Epithelial cell of proximal tubule (primary cell): ENCODE measurements at places on chromosomes 4 and X. TPM values are rescaled to one million over a fixed set of nuclear protein-coding genes. Genes with fewer than 3 reads are reported as not detected.

The GPRASP1 gene
- 0.29 and 0.98 TPM in 2 replicates for total RNA-seq

The CT45A2 gene
- total RNA-seq: not detected in 2 replicates

The RAP2C gene
- total RNA-seq: 16.4 and 19.6 TPM in 2 replicates

The KLB gene
- total RNA-seq: not detected in 2 replicates

The ARHGEF9 gene
- total RNA-seq: 9.3 and 13.4 TPM in 2 replicates

The UCHL1 gene
- total RNA-seq: 1,473 and 2,223 TPM in 2 replicates

The CCSER1 gene
- 0.65 TPM in 1 of 2 replicates, not detected in the other for total RNA-seq

The TMEM47 gene
- 8.2 and 11.9 TPM in 2 replicates for total RNA-seq

The MAGEA6 gene
- total RNA-seq: not detected in 2 replicates

The MAGEB17 gene
- 0.14 TPM in 1 of 2 replicates, not detected in the other for total RNA-seq

The MMRN1 gene
- total RNA-seq: not detected in 2 replicates

The PTTG2 gene
- not detected in 2 replicates for total RNA-seq

The RAB33A gene
- total RNA-seq: 0.63 TPM in 1 of 2 replicates, not detected in the other

The EDA2R gene
- 1.0 and 3.9 TPM in 2 replicates for total RNA-seq

The PRDM8 gene
- 0.51 and 3.7 TPM in 2 replicates for total RNA-seq

The LGI2 gene
- under 0.01 and 2.5 TPM in 2 replicates for total RNA-seq

The IGFBP7 gene
- 609 and 1,471 TPM in 2 replicates for total RNA-seq

The APBB2 gene
- 27.9 and 39.7 TPM in 2 replicates for total RNA-seq

The MCF2 gene
- 0.07 and 0.17 TPM in 2 replicates for total RNA-seq

The TLR1 gene
- 0.51 and 0.98 TPM in 2 replicates for total RNA-seq

The RGN gene
- total RNA-seq: 0.80 and 2.9 TPM in 2 replicates

GRCh38 chrX:19791562-19791961, 95.8 kb downstream of the SH3KBP1 start:
- no peak for DNase-seq

GRCh38 chrX:130746077-130746476, 156.9 kb downstream of the ENOX2 start:
- no peak for DNase-seq

DNA sequence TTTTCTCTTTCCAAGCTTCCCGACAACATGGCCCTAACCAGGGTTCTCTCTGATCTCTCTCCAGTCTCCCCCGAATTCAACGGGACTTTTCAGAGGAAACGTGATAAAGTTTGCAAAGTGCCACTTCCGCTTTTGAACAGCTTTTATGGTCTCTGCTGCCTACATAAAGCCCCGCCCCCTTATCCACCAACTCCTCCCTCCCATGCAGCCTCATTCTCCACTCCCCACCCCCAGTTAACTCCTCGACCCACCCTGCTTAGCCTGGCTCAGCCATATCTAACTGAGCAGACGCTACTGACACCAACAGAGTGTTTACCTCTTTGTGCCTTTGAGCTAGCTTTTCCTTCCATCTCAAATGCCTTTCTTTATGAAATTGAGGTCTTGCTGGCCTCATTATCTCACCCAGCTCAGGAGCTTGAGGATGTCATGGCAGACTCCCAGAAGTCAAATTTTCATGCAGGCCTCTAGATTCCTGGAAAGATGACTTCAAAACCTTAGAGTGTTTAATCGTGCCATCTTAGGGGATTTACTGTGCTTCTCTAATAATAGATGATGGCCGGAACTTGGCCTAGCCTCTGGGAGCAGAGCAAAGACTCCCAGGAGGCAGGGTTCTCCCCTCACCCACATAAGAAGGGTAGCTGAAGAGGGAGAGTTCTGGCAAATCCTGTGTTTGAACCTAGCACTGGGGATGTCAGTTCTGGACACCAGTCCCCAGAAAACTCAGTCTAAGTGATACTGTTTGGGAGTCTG, 606.0 kb downstream of the BCOR start:
- DNase-seq: no peak

GRCh38 chrX:11244636-11245035, 48.6 kb upstream of the AMELX start:
- no peak for DNase-seq

- DNase-seq: no peak
These were observed 119.4 kb downstream of the SMIM20 start for GRCh38 chr4:26033389-26033788.

DNA sequence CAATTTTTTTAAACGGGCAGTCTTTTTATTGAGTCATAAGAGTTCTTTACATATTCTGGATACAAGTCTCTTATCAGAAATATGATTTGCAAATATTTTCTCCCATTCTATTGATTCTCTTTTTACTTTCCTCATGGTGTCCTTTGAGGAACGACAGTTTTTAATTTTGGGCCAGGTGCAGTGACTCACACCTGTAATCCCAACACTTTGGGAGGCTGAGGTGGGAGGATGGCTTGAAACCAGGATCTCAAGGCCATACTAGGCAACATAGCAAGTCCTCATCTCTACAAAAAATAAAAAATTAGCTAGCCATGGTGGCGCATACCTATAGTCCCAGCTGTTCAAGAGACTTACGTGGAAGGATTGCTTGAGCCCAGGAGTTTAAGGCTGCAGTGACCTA, 66.1 kb upstream of the RGN start:
- DNase-seq: no peak

GRCh38 chr4:141339966-141340365, 119.3 kb downstream of the ZNF330 start:
- DNase-seq: no peak

DNA sequence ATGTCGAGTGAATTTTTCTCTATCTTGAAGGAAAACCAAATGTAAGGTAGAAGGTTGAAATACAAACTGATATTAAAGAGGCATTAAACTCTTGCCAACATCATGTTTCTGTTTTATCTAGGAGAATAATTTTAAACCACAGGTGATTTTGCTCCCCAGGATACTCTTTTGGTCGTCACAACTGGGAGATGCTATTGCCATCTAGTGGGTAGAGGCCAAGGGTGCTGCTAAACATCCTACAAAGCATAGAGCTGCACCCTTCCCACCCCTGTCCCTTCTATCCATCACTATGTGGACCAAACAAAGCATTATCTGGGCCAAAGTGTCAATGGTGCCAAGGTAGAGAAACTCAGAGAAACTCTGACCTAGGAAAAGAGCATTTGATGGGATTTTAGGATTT, 154.6 kb upstream of the MAGEB2 start:
- DNase-seq: no peak

- DNase-seq: no peak
These were observed 6.4 kb upstream of the COMMD8 start for GRCh38 chr4:47469951-47470350.

- no peak for DNase-seq
These were observed 10.1 kb downstream of the RBPJ start for GRCh38 chr4:26330946-26331345.

DNA sequence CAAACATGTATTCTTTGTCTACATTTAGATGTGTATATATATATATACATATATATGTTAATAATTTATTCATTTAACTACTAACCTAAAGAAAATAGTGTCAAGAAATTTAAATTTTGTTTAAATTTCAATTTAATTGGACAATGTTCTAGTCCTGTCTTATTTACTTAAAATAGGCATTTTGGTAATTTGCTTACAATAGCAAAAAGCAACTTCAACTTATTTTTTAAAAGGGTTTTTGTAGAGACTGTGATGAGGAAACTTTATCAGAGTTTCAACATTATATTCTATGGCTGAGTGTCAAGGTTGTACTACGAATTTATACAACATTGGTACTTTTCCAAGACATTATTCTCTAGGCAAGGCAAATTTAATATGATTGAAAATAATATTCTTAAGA, 212.0 kb upstream of the ARSJ start:
- no peak for DNase-seq

- DNase-seq: no peak
These were observed 921.3 kb downstream of the NLGN4X start for GRCh38 chrX:5307416-5307815.

DNA sequence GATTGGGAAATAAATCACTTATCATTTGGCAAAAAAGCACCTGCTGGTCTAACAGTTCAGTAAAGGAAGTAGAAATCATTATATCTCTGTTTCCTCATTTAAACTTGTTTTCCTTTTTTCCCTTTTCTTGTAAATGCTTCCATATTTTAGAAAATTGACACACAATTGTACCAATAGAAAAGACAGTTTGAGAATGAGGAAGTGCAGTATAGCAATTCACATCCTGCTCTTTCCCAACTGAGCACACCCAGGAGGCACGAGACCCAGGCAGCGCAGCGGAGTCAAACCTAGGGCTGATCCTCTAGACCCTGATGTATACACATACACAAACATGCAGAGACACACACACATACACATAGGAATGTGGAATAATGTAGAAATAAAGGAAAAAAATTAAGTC, 74.8 kb upstream of the PACRGL start:
- DNase-seq: no peak

DNA sequence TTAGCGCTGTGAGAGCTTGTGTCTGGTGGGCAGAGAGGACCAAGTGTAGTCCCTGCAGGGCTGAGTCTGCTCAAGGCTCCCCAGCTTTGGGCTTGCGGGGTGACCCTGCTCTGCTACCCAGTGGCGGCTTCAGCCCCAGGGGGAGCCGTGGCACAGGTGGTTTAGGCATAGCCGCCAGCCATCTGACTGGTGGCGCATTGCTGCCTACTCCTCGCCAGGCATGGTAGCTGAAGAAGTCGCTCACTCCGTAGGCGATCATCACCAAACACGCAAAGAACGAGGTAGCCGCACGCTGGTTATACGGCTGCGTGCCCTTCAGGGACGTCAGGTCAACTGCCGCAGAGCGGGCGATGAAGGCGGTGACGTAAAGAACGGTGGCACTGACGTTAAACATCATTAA, 180.7 kb upstream of the DIPK2B start:
- no peak for DNase-seq

DNA sequence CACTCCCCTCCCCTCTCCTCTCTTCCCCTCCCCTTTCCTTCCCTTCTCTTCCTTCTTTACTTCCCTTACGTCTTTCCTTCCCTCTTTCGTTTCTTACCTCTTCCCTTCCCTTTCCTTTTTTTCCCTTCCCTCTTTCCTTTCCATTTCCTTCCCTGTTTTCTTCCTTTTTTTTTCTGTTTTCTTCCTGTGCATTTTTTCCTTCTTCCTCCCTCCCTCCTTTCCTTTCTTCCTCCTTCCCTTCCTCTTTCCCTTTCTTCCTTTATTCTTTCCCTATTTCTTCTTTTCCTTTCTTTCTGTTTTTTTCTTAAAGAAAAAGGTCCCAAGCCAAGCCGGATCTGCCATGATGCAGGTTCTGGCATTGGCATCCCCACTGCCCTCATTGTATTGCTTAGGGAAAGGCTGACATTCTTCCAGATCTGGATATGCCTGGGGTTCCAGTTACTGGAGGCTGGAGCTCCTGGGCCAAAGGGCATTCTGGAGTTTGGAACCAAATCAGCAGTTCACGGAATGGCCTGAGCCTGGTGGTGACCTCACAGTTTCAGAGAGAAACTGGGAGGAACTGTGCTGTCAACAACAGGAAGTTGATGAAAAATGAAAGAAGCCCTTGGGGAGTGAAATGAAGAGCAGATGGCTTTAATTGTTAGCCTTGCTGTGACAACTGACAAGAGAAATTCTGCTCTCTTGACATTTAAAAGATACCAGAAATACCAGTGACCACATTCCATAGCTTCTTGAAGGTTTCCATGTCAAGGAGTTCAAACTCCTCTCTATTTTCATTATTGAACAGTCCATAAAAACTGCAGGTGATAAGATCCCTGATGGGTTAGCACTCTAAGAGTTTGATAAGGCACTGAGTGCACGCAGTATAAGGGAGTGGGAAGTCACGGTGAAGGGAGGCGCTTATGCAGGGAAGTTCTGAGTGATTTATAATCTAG, 622.1 kb downstream of the SPRY1 start:
- DNase-seq: no peak

- no peak for DNase-seq
These were observed 107.0 kb upstream of the OTUD4 start for GRCh38 chr4:145287351-145287750.

DNA sequence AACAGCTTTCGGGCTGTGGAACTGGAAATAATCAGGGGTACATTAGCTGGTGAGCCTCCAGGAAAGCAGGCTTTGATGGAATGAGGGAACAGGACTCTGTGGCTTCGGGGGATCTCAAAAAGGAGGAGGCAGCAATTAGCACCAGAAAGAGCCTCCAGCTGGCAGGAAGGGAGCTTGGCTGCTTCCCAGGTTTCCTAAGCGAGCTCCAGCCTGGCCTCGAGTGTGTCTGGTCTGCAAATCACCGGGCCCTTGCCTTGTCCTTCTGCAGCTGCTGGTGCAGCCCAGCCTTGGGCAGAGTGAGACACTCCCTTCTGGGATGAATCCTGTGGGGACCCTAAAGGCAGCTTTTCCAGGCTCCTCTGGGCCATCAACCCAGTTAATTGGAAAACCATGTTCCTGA, 10.7 kb upstream of the PDHA1 start:
- DNase-seq: no peak

GRCh38 chr4:139786494-139787354, 121.1 kb downstream of the MGST2 start:
- DNase-seq: peak; percentile 42

GRCh38 chrX:10628906-10629305, 8.5 kb upstream of the MID1 start:
- DNase-seq: no peak

DNA sequence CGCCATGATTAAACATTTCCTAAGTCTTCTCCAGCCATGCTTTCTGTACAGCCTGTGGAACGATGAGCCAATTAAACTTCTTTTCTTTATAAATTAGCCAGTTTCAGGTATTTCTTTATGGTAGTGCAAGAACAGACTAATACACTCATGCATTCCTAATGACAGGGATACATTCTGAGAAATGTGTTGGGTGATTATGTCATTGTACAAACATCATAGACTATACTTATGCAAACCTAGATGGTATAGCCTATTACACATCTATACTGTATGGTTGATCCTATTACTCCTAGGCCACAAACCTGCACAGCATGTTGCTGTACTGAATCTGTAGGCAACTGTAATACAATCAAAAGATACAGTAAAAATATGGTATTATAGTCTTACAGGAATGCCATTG, 83.1 kb downstream of the ATOH1 start:
- DNase-seq: no peak

- DNase-seq: no peak
These were observed 174.5 kb downstream of the NKX6-1 start for GRCh38 chr4:84324303-84325245.

- no peak for DNase-seq
These were observed 52.5 kb downstream of the LINC00632 start for GRCh38 chrX:140762061-140762460.

GRCh38 chrX:153865685-153866084, 20.3 kb downstream of the L1CAM start:
- no peak for DNase-seq
